ENCODE measurements at places on chromosomes 7 and 10.

DNA sequence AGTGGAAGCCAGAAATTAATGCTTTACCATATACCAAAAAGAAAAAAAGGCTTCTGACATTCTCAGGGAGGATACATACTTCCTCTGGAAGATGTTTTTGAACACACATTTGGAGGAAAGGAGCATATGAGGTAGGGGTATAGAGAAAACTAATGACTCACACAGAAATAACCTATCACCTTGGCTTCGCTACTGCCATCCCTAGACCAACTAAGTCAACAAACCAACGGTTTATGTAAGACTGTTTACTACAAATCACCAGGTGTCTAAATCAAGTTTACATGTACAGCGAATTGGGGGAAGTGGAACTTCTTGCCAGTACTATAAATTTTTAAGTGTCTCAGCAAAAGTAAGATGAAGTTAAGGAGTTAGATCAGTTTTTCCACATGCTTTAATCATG is 96.9 kb downstream of the NT5C2 start:
- DNase-seq: no peak

DNA sequence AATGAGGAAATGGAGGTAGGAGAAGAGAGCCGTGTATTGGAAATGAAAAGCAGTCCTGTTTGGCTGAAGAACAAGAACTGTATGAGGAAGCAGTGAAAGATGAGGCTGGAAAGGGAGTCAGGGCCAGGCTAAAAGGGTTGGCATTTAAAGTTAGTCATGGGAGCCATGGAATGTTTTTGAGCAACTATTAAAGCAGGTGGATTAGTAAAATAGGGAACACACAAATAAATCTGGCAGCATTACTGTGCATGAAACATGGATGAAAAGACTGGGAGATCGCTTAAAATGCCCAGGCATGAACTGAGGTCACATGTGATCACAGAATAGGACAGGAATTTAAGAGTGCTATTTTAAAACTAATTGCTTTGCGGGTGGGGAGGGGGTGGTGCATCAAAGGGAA is 1.4 kb upstream of the IFRD1 start:
- DNase-seq: no peak

GRCh38 chr7:29408841-29409243 is 154.8 kb upstream of the PRR15 start:
- peak; percentile 82 for DNase-seq

DNA sequence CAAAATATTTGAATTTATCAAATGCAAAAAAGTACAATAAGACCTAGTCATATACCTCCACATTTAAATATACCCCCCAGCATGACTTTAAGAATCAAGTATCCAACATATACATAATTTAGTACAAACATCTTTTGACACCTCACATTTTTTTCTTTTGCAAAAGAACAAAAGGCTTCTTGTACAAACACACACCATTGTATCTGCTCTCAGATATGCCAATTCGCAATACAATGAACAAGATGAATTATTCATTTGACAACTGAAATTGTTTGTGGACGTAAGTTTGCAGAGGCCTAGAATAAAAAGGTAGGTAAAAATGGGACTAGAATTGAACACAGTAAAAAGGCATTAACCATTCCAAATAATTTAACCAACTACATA is 154.4 kb downstream of the CACNA2D1 start:
- no peak for DNase-seq

DNA sequence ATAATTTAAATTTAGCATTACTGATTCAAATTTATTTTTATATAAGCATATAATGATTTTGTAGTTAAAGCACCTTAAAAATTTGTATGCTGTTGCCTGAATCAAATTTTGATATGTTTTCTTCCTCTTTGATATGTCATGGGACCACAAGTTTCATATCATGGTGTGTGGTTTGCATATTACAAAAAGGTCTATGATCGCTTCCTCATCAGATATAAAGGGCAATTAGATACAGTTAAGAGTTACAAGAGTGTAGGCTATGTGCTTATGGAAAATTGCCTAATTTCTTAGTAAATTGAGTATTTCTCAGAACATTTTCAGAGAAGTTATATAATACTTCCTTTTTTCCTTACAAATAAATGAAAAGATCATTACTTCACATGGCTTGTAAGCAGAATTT is 22.2 kb downstream of the MRC1 start:
- no peak for DNase-seq

DNA sequence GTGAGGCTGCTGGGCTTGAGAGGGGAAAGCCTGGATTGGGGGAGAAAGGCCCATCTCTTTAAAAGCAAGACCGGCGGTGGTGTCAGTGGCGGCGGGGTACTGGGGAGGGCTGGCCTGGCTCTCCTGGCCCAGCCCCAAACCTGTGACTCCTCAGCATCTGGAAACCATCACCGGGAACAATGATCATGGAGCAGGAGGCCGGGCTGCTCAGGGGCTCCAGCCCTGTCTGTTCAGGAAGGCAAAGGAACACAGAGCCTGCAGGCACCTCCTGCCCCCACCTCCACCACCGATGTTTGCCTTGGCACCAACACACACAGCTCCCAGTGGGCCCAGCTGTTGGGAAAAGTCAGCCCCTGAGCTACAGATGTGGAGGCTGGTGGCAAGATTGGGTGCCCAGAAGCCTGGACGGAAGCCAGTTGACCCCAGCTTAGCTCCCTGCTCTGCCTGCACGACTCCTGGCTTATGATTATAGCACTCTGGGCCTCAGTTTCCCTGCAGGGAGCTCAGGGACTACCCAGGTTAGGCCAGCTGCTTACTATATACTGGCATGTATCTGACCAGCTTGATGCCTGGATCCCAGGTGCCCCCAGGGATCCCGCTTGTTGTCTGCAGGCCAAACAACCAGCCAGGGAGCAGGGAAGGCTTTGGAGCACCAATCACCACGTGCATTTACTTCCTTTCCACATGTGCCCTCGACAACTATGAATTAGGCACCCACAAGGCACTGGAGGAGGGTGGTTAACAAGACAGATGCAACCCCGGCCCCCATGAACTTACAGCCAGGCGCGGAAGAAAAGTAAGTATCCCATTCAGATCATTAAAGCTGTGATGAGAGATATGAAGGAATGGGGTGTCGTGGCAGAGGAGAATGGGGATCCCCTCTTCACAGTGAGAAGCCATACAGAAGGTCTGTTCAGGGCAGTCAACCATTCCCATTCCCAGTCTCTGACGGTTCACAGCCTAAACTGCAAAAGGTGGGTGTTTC is 37.3 kb downstream of the ZCCHC24 start:
- DNase-seq: no peak

DNA sequence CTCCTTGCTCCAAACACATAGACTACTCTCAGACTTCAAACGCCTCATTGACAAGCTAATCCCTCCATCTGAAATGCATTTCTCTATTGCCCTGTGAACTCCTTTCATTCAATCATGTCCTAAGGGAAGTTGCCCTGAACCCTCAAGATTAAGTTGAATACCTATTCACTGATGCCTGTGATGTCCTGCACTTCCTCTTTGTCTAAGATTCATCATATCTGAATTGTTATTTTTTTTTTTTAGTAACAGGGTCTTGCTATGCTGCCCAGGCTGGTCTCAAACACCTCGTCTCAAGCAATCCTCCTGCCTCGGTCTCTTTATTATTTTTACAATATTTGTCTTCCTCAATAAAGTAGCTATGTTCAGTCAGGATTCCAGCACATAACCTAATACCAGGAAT is 3.2 kb downstream of the PSMA2 start:
- DNase-seq: no peak

DNA sequence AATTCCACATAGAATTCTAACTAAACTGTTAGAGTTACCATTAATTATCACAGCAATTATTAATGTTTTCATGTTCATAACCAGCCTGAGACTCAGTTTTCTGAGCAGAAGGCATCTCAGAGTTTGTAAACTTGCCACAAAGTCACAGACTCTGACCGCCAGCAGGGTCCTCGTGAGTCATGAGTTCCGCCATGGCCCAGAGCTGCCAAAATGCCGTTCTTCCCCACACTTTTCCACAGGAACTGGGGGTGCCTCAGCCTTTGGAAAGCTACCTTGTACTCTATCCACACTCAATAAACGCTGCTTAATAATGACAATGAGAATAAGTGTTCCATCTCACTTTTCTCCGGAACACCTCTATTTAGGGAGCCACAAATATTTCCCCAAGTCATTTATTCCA is 22.1 kb upstream of the INHBA start:
- DNase-seq: no peak

GRCh38 chr10:4212111-4212630 is 427.2 kb upstream of the KLF6 start:
- DNase-seq: no peak

DNA sequence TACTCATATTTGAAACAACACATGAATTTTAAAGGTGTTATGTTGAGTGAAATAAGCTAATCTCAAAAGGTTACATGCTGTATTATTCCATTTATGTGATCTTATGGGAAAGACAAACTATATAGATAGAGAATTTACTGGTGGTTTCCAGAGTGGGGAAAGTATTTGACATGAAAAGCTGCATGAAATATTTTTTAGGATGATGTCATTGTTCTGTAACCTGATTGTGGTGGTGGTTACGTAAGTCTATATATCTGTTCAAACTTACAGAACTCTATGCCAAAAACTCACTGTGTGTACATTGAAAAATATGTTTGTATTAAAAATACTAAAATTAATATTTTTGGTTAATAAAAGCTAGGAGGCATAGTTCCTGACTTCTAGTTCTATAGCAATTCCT is 453.0 kb downstream of the SORCS3 start:
- no peak for DNase-seq

Measured in testis (tissue), 5 donors.